Pons (tissue), 1 donor: ENCODE measurements at places on chromosomes 6 and 20.

DNA sequence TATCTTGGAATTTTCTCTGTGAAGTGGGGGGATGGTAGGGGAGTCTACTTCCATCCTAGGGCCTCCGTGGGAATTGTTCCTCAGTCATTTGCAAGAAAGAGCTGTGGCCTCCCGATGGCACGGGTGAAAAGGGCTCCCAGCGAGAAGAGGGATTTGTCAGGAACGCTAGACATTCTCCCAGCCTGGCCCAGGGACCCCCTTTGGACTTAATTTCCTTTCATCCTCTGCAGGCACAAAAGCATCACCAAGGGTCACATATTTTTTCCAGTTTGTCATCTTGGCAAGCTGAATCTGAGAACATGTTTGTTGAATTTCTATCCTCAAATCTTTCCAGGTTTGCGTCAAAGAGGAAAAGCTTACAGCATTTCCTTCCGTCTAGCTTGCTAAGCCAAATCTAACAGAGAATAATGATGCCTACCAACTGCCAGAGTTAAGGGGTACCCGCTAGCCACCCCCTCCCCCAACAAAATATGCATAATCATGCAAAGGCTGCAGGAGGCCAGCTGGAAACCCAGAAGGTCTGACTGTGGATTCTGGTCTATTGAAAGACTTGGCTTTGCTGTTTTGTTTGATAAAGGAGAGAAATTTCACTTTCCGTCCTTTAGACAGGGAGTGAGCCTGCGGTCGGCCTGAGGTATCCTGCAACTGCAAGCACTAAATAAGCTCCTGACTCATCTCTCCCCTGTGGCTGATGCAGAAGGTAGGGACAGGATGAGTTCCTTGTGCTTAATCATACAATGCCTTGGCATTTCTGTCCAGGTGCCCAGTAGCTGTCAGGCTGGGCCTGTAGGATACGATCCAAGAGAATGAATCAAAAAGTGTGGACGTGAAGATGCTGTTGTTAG lies 23.1 kb downstream of the PSMG4 start:
- DNase-seq = peak; percentile 42

DNA sequence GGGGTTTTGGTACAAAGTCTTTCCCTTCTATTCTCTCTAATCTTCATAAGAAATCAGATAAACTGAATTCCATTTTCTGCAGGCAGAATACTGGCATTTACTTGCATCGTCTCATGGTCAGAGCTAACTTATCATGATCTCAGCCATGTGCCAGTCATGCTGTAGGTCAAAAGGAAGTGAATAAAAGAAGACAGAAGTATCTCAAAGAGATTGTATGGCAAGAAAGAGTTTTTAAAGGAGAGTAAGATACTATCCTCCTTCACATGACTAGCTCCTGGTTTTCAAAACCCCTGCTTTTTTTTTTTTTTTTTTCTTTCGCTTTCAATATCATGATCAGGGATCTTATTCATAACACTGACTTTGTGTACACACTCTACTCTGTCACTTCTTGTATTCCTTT lies 398.3 kb downstream of the C6orf118 start:
- peak; percentile 10 for DNase-seq

GRCh38 chr20:34773726-34774125 lies 51.7 kb downstream of the NCOA6 start:
- no peak for DNase-seq

DNA sequence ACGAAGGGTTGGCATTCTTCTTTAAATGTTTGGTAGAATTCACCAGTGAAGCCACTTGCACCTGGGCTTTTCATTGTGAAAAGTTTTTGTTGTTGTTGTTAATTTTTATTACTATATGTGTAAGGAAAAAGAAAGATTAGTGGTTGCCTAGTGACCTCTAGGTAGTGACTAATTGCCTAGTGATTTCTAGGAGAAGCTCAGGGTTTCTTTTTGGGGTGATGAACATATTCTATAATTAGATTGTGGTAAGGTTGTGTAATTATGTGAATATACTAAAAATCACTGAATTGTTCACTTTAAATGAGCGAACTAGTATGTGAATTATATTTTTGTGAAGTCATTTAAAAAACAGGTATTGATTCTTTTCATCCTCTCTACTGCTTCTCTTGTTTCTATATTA lies 123.8 kb upstream of the TMEM170B start:
- no peak for DNase-seq

- DNase-seq = no peak
Measured at GRCh38 chr6:118641042-118641441, 10.3 kb downstream of the CEP85L start.

DNA sequence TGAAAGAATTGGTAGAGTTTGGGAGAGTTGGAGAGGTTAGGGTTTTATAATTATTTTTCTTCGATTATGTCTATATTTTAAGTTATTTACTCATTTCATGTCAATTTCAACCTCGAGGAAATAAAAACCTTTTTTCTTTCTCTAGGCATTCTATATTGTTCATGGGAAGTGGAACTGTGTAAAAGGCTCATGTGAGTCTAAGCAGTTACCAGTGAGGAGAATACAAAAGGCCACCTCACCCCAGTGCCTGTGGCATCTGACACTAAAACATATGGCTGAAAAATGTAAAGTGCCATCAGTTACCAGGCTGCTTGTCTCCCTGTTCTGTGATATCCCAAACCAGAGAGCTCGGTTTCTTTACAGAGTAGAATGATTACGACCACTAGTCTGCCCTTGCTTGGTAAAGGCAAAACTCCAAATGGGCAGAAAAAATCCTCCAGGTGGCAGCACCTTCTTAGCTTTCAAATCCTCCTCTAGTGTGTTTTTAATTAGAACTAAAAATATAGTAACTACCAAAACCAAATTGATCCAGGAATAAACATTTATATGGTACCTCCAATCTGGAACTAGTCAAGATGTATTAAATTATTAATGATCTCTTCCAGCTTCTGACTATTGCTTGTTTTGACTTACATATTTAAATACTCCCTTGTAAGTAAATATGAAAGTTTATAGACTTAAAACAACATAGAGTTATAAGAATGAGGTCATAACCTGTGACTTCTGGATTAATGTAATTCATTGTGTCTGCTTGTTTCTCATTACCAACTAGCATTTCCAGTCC lies 122.6 kb upstream of the MCHR2 start:
- peak; percentile 65 for DNase-seq

GRCh38 chr20:32357375-32357868 lies 709 bp upstream of the ASXL1 start:
- no peak for DNase-seq

DNA sequence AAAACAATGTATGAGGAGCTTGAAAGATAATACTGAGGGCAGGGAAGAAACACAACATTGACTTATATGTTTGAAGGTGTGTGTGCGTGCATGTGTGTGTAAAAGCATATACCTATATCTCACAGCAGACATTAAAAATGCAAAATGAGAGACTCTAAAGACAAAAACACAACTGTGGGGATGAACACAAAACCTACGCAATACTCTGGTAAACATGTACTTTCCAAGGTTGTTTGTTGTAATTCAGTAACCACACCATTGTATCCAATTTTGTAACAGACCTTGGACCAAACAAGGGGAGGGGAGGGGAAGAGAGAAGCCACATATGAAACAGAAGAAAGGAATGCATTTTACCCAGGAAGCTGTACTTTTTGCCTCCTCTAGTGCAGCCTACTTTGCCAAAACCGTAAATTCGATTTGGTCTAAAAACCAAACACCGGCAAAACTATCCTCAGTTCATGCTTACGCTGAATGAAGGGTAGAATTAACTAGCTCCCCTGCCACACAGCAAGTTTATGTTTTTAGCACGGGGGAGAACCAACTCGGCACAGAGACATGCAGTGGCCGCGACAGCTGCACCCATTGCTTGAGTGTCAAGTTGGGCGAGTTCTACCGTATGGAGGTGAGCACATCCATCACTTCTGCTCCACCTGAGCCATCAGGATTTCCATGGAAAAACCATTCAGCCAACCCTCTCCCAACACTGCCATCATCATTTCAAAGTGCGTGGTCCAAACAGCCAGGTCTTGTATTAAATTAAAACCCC lies 50.0 kb downstream of the CNKSR3 start:
- no peak for DNase-seq

DNA sequence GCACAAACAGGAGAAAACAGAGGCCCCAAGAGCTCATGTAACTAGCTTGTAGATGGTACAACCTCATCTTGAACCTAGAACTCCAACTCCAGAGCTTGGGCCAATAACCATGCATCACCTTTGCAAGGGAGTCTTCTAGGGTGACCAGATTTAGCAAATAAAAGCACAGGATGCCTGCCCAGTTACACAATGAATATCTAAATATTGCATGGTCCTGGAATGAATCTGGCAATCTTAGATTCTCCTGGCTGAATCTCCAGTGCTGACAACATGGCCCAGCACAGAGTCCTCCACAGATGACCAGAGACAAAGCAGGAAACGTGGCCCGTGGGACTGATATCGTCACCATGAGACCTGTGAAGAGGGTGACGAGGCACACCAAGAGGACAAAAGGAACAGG lies 494.1 kb downstream of the PREX1 start:
- no peak for DNase-seq

DNA sequence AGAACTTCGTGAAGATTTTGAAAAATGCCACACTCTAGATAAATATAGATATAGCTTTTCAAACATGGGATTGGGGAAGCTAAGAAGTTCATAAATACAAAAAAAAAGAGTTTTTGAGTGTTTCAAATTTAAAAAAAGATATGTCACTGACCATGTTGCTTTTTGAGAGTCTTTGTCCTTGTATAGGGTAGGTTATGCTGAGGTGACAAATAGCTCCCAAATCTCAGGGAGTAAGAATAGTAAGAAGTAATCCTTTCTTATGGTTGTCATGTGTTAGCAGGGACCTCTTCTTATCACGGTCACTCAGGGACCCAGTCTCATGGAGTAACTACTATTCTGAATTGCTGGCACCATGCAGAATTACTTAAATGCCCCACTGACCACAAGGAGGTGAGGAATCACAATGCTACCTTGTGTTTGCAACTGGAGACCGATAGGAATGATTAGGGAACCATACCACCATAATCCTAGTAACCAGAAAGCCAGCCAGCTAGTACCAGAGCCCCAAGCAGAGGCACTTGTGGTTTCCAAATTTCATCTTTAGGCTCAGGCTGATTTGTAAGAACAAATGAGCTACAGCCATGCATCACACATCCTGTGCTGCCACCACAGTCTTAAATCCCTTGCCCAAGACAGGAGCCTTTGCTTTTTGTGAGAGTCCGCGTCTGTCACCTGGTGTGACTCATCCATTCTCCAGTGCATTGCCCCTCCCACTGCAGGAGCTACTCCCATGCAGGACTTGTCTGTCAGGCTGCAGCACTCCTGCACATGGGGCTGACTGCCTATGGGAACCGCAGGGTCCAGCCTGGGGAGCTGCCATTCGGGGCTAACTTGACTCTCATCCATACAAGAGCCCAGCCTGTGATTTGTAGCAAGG lies 42.4 kb upstream of the ADGRF4 start:
- DNase-seq = no peak

DNA sequence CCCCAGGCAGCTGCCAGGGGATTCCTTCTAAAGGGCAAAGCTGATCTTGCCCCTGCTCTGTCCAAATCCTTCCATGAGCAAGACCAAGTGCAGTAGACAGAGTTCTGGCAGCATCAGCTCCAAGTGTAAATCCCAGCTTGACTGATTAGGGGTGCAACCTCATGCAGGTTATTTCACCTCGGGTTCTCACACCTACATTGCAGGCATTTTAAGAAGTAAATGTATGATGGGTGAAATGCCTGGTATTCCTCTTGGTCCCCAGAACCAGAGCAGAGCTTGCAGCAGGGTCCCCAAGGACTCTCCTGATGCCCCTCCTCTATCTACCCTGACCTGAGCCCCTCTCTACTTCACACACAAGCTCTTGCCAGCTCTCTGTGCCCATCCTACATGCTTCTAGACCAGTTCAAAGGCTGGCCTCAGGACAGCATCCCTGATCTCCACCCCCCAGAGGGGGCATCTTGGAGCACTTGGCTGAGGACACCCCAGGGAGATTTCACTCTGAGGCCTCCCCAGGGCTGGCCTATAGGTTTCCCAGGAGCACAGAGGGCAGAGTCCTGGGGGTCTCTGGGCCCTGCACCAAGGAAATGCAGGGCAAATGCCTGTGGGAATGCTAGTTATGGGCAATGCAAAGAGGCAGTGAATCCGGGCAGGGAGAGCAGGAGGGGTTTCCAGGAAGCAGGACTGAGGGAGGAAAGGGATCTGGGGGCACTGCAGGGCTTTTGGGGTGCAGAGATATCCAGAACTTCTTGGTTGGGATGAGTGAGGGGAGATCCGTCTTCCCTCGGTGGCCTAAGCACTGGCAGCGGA lies 1.0 kb downstream of the LZTS3 start:
- no peak for DNase-seq

DNA sequence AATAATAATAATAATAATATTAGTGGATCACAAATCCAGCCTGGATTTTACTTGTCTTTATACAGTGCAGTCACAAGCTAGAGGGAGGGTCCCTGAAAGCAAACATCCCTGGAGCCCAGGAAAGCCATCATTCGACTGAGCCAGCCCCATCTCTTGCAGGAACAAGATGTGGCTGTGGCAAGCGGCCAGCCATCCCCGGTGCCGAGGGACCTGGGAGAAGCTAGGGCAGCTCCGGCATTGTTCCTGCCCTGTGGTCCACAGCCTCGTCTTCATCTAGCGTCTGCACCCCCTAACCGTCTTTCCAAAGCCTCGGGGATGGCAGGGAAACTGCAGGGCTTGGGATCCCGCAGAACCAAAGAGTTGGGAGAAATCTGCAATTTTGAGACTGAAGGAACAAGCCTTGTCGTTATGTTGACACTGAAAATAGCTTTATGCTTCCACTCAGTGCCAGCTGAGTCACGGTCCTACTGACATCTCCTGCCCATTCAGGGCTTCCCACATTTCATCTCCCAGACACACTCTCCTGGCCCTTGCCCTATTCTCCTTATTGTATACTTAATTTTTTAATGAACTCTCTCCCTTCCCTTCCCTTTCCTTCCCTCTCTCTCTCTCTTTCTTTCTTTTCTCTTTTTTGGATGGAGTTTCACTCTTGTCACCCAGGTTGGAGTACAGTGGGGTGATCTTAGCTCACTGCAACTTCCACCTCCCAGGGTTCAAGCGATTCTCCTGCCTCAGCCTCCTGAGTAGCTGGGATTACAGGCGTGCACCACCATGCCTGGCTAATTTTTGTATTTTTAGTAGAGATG lies 62.5 kb upstream of the ZNFX1 start:
- DNase-seq = no peak

- DNase-seq = no peak
Measured at GRCh38 chr20:61516346-61517208, 264.5 kb downstream of the CDH4 start.

DNA sequence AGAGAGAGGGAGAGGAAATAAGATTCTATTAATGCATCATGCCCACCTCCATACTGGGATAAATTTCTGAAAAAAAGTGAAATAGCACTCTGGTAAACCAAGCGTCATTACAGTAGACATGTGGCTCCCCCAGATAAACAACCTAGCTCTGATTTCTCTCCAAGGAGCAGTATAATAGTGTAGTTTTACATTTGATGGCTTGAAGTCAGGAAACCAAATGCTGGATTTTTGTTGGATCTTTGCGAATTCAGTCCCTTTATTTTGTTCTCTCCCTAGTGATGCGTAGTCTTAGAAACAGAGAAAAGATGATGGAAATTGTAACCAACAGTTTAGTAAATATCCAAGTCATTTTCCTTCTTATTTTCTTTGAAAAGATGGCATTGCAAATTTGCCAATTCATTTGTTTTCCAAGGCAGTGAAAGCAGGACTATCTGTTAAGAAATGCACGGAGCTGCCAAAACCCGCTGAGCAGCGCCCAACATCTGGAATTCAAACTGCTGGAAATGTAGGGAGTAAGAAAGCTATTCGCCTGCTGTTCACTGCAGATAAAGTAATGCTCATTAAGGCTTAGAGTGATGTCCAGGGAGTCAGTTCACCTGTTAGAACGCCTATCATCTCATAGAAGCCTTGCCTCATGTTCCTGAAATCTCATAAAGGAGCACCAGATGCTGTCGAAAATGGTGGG lies 85.7 kb upstream of the DOK5 start:
- no peak for DNase-seq
